ENCODE measurements at places on chromosomes 3 and 15.
A peak's percentile ranks its signal among the peaks of the same experiment; 100 is the strongest.

GRCh38 chr3:38609386-38610111 lies 39.9 kb downstream of the SCN5A start:
- no peak for DNase-seq

DNA sequence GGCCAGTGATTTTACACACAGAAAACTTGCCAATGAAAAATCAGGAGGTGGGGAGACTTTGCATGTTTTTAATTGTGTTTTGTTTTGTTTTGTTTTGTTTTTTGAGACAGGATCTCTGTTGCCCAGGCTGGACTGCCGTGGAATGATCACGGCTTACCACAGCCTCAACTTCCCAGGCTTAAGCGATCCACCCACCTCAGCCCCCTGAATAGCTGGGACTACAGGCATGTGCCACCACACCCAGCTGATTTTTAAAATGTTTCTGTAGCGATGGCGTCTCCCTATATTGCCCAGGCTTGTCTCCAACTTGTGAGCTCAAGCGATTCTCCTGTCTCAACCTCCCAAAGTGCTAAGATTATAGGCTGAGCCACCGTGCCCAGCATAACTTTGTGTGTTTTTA lies 46.0 kb downstream of the MEIS2 start:
- DNase-seq, result no peak

GRCh38 chr3:69647511-69648110 lies 91.7 kb upstream of the MITF start:
- no peak for DNase-seq

GRCh38 chr3:8846176-8846575 lies 76.8 kb upstream of the OXTR start:
- DNase-seq, result no peak

DNA sequence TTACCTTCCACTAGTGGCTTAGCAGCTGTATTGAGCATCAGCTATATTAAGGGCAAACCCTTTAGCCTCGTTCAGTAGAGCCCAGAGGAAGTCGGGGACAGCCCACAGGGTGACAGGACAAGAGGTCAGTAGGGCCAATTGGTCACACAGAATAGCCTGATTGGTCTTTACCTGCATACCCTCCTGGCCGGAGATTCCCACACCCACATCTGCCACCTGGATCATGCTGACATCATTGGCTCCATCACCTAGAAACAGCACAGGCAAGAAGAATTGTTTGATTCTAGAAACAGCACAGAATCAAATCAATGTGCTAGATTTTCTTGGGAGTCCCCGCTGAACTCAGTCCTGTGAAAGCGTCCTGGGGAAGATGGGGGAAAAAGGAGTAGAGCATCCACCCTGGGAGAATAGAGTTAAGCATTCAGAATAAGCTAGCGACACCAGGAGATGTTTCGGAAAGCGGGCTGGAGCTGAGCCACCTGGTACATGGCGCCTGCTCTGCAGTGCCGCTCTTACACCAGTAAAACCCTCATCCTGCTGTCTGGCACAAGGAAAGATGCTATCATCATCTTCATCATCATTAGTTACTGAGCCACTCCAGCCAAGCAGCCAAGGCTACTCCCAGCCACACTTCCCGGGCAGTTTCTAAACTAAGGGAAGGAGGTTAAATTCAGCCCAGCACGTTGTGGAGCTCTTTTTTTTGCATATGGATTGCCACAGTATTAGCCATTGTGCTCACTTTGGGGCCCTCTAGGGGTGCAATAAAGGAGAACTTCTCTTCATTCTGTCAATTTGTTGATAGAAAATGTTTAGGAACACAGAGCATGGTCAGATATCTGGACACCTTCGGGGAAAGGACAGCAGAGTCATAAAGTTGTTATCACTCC lies 171.3 kb downstream of the ATP10A start:
- DNase-seq, result peak; percentile 50

DNA sequence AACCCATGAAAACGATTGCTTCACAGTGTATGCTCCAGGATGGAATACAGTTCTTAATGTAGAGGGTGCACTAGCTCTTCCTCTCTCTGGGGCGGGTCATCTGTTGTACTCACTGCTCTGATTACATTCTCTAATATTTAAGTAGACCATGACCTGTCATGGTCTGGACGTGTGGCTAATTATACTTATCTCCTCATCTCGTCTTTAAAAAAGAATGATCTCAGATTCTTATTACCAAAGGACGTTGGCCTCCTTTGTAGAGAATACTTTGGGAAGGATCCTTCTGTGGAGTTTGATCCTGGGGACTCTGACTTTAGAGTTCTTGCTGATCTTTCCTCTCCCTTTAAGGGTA lies 48.4 kb upstream of the TRAK1 start:
- no peak for DNase-seq

DNA sequence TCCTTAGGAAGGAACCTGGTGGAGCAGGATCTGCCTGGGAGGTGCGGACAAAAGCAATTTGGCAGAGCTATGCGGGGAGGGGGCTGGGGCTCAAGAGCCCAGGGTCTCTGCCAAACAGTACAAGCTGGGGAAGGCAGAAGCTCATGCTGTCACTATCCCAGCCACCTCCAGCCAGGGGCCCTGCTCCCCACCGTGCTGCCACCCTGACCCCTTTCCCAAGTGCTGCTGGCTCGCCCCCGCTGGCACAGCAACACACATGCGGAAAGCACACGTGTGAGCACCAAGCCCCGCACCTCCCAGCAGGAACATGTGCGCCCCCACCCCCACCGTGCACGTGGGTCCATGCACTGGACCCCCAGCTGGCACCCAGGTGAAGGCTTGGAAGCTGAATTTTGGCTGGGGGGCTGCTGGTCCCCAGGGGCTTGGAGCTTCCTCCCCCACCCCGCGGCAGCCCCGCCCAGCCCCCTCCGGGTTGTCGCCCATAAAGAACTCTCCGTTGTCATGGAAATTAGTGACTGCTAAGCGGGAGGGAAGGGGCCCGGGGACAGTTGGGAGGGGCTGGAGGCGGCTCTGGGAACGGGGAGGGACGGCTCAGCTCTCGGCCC lies 742 bp downstream of the CAMKV start:
- no peak for DNase-seq

- DNase-seq, result no peak
Measured at GRCh38 chr15:27260523-27260922, 289.5 kb downstream of the GABRG3 start.

DNA sequence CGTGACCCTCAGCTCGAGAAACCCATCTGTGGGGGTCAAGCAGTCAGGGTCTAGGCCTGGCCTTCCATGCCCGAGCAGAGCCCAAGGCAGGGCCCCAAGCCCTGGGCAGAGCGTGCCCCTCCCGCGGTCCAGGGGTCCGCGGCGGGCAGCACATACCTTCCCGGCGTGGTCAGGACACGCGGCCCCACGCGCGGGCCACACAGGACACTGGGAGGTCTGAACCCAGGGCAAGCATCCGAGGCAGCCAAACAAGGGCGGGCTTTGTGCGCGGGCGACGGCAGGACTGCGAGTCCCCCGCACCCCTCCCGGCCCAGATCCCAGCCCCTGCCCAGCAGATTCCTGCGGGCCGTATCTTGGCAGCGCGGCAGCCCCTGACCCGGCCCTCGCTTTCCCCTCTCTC lies 61.6 kb upstream of the ACAN start:
- no peak for DNase-seq

DNA sequence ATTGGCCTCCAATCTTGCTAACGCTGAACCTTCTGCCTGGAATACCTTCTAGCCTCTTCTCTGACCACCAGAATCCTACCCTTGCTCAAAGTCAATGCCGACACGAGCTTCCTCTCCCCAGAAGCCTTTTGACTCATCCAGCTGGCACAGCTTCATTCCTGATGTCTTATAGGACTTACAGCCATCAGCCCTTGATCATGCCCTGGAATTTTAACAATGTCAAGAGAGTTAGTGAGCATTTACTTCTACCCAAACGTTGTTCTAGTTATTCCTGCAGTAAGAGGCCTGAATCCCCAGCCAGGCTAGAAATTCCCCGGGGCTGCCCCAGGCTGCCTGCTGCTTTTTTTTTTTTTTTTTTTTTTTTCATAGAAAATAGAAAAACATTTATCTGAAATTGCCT lies 3.9 kb downstream of the CYP1A2 start:
- no peak for DNase-seq

DNA sequence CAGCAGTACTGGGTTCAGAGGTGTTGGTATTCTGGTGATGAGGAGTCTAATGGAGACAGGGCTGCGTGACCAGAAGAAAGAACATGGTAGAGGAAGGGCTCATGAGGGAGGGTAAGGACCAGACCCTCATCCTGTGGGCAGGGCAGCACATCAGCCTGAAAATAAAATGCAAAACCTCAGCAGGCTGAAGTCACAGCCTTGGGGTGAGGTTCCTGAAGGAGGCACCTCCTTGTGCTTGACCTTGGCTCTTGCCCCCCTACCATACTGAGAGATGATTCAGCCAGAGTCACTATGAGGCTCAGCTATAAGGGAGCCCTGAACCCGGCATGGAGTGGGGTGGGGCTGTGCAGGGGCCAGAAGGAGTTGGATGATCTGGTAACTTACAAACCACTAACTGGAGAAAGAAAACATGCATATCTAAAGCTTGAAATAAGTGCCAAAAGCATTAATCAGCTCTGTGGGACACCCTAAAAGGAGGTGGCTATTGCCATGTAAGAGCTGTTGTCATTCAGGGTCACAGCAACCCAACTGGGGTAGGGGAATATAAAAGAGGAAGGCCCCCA lies 60.2 kb downstream of the CORO2B start:
- DNase-seq, result no peak

DNA sequence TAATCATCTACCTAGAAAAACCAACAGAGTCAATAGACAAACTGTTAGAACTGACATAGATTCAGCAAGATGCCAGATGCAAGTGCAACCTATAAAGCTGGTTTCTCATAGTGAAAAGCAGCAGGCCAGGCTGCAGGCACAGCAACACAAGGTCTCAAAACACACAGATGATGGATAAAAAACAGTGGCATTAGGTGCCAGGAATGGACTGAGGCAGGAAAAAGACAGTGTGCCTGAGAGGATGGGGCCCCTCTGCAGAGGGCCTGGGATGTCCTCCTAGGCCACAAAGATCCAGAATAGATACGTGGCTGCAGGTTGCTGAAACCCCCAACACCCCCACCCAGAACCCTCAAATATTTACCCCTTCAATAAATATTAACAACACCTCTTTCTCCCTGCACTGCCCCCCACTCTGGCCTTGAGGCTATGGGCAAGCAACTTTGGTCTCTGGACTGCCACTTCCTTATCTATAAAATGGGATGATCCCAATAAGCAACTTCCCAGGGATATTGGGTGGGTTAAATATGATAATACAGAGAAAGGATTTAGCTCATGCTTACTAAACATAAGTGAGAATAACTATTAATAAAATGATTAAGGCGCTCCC lies 35.2 kb upstream of the FGD5 start:
- no peak for DNase-seq

- DNase-seq, result peak; percentile 84
Measured at GRCh38 chr3:194956697-194957396, 271.2 kb downstream of the FAM43A start.

- DNase-seq, result peak; percentile 21
Measured at GRCh38 chr3:9301798-9302197, 52.4 kb upstream of the SRGAP3 start.

DNA sequence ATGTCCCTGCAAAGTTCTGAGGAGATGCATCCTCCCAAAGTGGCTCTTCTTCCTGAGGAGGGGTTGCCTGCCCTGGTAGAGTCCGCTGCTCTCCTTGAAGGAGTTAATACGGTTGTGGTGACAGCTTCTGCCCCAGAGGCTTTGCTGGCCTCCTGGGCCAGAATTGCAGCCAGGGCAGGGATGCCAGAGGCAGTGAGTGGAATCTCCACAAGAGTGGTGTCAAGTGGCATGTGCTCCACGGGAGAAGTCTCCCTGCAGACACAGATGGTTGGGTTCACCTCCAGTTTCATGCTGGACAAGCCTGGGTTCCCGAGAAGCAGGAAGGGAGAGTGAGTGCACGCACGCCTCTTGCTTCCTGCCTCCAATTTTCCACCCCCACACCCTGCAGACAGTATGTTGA lies 105.5 kb downstream of the SLC25A26 start:
- DNase-seq, result no peak

GRCh38 chr15:92579931-92580470 lies 75.6 kb downstream of the FAM174B start:
- DNase-seq, result no peak

GRCh38 chr3:66823009-66823397 lies 175.1 kb upstream of the KBTBD8 start:
- no peak for DNase-seq

GRCh38 chr15:38474155-38474757 lies 20.3 kb downstream of the FAM98B start:
- DNase-seq, result peak; percentile 94

DNA sequence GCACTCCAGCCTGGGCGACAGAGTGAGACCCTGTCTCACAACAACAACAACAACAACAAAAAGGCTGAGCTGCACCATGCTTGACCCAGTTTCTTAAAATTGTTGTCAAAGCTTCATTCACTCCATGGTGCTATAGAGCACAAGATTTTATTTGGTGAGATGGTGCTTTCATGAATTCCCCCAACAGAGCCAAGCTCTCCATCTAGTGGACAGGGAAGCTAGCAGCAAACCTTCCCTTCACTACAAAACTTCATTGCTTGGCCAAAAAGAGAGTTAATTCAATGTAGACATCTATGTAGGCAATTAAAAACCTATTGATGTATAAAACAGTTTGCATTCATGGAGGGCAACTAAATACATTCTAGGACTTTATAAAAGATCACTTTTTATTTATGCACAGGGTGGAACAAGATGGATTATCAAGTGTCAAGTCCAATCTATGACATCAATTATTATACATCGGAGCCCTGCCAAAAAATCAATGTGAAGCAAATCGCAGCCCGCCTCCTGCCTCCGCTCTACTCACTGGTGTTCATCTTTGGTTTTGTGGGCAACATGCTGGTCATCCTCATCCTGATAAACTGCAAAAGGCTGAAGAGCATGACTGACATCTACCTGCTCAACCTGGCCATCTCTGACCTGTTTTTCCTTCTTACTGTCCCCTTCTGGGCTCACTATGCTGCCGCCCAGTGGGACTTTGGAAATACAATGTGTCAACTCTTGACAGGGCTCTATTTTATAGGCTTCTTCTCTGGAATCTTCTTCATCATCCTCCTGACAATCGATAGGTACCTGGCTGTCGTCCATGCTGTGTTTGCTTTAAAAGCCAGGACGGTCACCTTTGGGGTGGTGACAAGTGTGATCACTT lies 2.0 kb downstream of the CCR5 start:
- DNase-seq, result peak; percentile 34

DNA sequence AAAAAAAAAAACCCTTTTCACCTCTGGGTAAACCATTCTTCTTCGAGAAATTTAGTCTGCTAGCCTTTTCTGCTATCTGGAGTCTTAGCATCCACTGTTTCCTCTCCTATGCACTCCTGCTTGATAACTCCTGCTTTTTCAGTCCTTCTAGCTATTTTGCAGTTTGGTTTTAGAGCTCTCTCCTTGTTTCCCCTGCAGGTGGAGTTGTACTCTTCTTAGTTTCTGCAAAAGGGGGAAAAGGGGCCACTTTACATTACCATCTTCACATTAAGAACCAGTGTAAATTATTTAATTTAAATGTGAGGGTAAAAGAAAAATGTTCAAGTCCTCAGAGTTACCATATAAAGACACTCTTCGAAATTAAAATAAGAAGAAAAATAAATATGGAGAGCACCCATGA lies 23.6 kb upstream of the MYLK start:
- DNase-seq, result peak; percentile 2

- DNase-seq, result no peak
Measured at GRCh38 chr15:82128401-82129148, 82.8 kb upstream of the MEX3B start.

- DNase-seq, result no peak
Measured at GRCh38 chr3:195535293-195535692, 7.8 kb downstream of the PPP1R2 start.

- DNase-seq, result no peak
Measured at GRCh38 chr3:160106905-160107861, 118.0 kb upstream of the C3orf80 start.

- no peak for DNase-seq
Measured at GRCh38 chr3:50345586-50346234, at the start of gene ZMYND10. Gene ZMYND10 (minus strand): TSS chr3:50345732. CDS start chr3:50345579, 153 bp downstream.

All from cerebellar cortex (tissue), 1 donor.